ENCODE measurements at places on chromosomes 3 and 15.

DNA sequence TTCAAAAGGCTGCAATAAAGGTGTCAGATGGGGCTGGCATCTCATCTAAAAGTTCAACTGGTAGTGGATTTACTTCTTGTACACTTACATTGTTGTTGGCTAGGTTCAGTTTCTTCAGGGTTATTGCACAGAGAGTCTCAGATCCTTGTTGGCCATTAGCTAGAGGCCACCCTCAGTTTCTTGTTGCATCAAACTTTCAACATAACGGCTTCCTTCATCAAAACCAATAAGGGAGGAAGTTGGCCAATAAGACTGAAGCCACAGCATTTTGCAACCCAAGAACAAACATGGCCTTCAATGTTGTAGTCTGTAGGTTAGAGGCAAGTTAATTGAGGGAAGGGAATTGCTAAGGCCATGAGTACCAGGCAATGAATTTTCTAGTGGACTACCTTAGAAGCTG, 218.0 kb downstream of the ZBBX start:
- no peak for DNase-seq

GRCh38 chr3:46565607-46566039, 479 bp downstream of the LRRC2 start:
- no peak for DNase-seq

DNA sequence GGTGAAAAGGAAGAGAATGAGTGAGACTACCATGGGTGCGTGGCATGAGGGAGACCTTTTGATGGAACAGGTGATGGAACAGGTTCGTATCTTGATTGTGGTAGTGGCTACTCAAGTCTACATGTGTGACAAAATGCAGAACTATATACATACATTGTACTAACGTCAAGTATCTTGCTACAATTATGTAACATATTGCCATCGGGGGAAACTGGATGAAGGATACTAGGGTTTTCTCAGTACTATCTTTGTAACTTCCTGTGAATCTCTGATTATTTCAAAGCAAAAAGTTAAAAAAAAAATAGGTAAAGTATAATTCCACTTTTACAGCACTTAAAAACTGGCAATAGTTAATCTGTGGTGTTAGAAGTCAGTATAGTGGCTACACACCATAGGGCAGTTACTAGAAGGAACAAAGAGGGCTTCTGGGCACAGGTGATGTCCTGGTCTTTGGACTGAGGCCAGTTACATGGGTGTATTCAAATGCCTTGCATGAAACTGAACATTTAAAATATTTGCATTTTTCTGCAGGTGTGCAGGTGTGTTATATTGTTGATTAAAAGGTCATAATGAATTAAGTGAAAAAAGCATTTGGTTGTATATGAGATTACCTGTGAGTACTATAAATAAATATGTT, 61.4 kb downstream of the LRRK1 start:
- no peak for DNase-seq

DNA sequence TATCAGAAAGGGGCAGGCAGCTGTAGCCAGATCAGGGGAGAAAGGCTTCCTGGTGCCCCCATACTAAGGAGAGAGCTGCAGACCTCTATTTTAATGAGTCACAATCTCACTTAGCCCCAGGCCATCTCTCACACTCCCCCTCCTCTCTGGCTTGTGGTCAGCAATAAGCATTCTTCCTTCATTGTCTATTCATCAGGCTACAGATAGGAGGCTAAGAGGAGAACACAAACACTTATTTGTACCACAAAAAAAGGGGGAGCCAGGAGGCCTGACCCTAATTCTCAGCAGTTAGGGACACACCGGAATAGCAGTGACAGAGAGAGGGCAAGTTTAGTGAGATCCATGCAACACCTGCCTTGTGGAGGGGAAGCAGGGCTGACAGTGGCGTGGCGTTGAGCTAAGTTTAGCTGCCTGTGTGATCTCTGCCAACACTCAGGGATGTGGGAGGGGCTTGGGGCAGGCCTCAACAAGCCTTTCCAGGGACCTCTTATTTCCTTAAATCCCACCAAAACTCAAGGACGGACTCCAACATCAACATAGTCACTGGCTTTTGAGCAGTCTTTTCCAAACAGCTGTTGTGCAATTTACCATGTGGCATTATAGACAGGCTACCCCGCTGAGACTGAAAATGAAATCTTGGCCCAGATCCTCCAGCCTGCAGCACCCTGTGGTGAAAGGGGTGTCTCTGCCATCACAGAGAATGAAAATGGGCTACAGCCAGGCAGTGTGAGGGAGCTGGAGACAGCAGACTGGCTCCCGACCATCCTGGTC, 191.9 kb upstream of the TSC22D2 start:
- DNase-seq, result no peak

- DNase-seq, result no peak
These were observed 70.9 kb downstream of the SCN5A start for GRCh38 chr3:38578551-38578950.

GRCh38 chr3:53633197-53633787, 138.9 kb downstream of the CACNA1D start:
- no peak for DNase-seq

GRCh38 chr3:50525987-50526386, 22.6 kb upstream of the CACNA2D2 start:
- DNase-seq, result peak; percentile 47

DNA sequence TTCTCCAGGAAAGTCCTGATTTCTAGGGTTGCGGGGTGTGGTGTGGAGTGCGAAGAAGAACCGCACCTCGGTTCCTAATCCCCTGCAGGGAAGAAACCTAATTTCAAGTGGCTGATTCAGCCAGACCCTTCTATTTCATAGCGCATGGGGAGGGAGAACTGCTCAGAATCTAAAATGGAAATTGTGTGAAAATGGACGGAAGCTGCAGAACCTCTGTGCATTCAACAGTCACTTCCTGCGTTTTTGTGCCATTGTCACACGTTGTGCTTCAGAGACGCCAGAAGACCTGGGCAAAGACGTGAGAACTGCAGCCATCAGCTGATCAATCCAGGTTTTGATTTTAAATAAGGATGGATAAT, 1.2 kb downstream of the SIDT1 start:
- DNase-seq, result peak; percentile 37

- DNase-seq, result no peak
These were observed 41.0 kb upstream of the SLC41A3 start for GRCh38 chr3:126124896-126125295.

DNA sequence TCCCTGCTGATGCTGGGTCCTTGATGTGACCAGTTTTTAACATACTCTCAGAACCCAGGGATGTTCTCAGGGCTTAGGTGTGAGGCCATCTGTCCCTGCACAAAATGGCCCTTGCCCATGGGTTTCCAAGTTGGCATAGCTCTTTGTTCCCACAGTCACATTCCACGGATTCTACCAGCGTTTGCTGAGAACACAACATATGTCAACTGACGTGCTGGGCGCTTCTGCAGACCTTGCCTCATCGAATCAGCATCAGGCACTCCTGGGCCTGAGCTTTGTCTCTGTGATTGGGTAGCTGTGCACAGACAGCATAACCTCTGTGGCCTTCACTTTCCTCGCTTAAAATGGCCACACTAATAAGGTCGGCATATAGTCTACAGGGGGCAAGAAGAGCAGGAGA, 69.0 kb downstream of the MGLL start:
- DNase-seq, result no peak

DNA sequence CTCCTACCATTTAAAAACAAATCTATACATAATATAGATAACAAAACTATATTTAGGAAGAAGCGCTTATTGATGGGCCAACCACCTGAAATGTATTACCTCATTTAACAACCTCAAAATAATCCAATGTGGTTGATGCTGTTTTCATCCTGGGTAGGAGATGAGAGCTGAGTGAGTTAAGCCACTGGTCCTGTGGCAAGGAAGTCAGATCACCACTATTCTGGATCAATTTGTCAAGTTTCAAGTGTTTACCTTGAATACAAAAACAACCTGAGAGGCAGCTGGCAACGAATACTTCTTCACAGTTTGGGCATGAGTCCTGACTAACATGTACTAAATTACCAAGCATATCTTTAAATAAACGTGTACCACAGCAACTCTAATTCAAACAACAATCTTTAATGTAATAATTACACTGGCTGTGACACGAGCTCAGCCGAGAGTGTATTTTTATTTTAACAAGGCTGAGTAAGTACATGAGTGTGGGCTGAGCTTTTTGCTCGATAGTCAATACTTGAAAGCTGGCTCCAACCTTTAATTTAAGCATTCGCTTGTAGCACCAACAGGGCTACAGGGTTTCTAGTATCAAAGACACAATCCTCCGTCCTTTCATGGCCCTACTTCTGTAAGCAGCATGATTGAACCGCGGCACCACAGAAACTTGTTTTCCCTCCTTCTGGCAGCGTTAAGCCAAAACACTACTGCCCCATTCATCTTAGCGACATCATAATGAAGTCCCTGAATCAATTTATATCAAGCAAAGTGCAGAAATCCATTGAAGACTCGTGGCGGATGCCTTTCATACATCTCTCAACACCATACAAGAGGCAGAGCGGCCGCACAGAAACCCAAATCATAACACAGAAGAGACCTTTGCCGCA, 93.8 kb upstream of the ICE2 start:
- DNase-seq, result no peak

DNA sequence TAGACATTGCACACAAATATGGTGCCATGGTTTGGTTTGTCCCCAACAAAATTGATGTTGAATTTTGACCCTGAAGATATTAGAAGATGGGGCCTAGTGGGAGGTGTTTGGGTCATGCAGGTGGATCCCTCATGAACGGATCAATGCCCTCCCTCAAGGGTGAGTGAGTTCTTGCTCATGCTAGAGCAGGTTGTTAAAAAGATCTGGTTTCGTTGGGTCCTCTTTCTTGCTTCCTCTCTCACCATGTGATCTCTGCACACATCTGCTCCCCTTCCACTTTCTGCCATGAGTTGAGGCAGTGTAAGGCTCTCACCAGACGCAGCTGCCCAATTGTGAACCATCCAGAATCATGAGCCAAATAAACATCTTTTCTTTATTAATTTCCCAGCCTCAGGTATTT, 87.8 kb upstream of the MDFIC2 start:
- no peak for DNase-seq

GRCh38 chr3:71478568-71478967, 105.0 kb downstream of the FOXP1 start:
- peak; percentile 42 for DNase-seq

DNA sequence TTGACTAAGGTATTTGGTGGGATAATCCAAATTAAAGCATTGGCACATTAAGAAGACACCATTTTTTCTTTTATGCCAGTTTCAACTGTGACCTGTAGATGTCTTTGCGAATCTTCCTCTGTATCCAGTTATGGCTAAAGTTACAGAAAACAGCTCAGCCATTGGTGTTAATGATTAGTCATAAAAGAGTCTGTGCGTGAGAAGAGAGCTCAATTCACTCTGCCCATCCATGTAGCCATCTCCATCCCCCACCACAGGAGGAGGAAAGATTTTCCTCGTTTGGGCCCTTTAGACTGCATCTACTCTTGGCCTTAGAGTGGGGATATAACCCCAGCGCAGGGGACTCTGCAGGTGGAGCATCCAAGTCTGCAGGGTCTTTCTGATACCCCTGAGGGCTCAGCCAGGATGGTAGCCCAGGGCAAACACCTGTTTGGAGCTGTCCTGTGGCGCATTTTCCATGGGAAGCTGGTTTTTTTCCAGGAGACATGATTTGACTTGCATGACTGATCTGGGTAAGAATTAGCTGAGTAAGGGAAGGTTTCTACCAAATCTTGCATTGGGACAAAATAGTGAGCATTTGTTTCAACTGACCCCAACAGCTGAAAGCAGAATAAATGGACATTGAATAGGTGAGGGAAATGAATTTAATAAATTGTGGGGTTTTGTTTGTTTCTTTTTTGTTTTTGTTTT, 29.5 kb downstream of the NANOGP8 start:
- no peak for DNase-seq

DNA sequence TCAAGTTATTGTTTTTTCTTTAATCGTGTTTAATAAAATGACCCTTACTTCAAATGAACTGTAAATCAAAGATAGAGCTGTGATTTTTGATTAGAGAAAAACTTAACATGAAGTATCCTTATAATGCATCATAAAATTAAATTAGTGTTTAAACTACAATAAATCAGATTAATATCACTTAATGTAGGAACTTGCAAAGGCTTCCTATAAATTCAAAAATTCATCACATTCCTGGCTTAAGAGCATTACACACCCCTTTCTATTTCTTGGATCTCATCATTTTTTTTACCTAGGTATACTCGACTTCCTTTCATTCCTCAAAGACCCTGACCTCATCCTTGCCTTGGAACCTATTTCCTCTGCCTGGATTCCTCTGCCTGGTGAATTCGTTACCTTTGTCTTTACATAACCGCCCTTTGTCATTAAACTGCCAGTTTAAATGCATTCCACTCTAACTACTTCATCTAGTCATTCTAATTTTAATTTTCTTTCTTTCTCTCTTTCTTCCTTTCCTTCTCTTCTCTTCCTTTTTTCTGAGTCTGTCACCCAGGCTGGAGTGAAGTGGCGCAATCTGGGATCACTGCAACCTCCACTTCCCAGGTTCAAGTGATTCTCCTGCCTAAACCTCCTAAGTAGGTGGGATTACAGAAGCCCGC, 1244.5 kb downstream of the OTOL1 start:
- no peak for DNase-seq

GRCh38 chr3:123110976-123111615, 44.3 kb downstream of the PDIA5 start:
- no peak for DNase-seq

GRCh38 chr3:10437995-10438901, 67.1 kb downstream of the ATP2B2 start:
- no peak for DNase-seq

GRCh38 chr15:95872366-95872771, 458.1 kb upstream of the NR2F2 start:
- DNase-seq, result no peak

- no peak for DNase-seq
These were observed 28.4 kb upstream of the P2RY12 start for GRCh38 chr3:151412989-151413388.

- no peak for DNase-seq
These were observed 325.0 kb downstream of the OXSM start for GRCh38 chr3:26114851-26115250.

DNA sequence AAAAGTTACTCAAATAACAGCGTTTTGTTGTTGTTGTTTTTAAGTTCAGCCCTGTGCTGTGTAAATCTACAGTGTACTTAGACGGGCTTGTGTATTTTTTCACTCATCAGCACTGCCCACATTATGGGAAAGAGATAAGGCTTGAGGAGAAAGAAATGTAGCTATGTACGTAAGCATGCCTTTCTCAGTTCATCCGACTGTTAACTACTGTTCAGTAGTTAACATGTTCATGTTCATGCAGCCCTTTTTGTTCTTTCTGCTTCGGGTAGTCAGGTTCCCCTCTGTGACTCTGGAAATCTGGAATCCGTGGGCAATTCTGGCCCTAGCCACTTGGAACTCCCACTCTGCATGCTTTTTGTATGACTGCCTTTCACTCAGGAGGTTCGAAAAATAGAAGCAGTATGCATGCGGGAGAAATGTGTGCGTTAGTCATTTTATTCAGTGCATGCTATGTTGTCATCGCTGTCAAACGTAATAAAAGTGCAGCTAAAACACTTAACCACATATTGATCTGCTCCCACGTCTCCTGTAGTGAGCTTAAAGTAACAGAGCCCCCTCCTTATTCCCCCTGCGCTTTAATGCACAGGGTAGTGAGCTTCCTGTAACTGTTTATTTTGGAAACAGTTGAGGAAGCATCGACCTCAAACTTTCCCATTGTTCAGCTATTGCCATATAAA, 283.1 kb upstream of the NR2F2 start:
- no peak for DNase-seq

Data from CD4-positive, alpha-beta T cell treated with Interferon alpha-2 for 1 hour (primary cell).